ENCODE measurements at places on chromosomes 5 and 9.

DNA sequence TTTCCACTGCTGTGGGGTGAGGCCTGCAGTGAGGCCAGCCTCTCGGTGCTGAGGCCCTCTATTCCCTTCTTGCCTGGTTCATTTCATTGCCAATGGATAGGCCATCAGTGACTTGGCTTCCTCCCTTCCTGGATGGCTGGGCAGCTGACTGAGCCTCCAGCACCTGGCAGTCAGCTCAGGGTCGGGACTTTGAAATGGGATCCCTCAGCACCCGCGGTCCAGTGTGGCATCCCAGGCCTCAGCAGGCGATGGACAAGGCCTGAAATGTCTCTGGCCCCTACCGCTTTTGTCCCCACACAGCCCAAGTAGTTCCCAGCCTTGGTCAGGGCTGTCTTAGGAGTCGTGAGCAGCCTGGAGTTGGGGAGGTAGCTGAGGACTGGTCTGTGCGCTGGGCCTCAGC, 17.2 kb downstream of the NDST1 start:
- DNase-seq = no peak

DNA sequence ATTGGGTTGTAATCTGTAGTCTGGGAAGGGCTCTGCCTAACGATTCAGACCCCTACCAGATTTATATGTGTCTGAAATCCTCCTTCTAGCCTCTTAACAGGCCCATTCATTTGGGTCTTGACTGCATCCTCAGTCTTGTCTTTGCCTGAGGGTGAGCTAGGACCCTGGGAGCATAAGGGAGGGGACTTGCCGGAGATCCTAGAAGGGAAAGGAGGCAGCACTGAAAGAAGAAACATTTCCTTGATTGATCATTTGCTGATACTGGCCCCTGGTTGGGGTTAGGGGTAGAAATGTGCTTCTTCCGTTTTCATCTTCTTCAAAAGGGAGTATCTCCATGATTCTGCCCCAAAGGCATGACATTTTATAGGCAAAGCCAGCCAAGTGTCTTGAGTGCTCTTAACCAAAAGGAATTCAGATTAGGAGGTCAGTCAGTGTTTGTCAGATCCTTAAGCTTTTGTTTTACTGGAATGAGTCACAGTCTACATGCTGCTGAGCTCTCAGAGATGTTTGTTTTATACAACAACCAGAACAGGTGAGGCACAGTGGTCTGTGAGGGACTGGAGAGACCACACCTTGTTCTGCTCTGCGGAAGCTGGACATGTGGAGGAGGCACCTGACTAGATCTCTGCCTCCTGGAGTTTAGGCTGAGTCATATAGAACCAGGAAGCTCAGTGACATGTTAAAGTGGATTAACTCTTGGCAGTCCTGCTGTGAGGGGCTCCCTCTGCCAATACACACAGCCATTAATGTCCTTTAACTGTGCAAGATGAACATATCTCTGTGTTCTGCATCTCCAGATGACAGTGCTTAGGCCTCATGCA, 37.7 kb downstream of the PCDHAC2 start:
- no peak for DNase-seq

DNA sequence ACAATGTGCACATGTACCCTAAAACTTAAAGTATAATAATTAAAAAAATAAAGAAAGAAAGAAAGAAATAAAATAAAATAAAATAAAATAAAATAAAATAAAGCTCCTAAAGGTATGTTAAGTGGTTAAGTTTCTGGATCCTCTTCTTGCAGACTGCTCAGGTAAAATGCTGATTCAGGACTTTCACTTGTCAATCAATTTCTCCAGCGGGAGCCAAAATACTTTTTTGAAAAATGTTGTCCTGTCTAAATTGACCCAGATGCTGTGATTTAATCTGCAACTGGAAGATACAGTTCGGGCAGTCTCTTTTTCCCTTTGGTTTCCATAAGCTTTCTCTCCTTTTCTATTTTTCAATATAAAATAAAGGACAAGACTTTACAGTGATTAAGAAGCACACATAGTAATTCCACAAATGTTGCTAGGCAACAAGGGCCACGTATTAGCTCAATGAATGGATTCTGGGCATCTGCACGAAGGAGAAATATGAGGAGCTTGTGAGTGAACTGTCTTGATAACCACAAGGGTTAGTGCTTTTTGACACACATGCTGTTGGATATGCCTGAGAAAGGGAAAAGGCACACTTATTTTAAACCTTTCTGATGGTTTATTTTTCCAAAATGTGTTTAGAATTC, 38.6 kb downstream of the HTR4 start:
- no peak for DNase-seq

- no peak for DNase-seq
These were observed 58.3 kb upstream of the ANKRD33B start for GRCh38 chr5:10505517-10506095.

DNA sequence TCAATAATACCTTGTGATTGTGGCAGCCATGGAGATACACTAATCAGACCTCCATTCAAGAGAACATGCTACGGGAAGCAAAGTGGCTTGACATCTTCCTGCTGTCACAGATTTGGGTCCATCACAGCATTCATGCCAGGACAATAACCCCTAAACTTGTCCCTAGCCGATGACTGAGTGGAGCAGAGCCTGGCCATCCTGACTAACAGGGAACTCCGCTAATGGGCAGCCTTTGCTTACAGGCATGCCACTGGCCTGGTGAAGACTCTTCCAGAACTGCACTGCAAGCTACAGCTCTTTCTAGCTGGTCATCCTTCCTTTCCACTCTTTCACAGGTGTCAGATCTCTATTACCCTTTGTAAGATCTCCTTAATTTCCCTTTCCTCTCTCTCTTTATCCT, 16.0 kb downstream of the FAM174A start:
- DNase-seq = no peak

DNA sequence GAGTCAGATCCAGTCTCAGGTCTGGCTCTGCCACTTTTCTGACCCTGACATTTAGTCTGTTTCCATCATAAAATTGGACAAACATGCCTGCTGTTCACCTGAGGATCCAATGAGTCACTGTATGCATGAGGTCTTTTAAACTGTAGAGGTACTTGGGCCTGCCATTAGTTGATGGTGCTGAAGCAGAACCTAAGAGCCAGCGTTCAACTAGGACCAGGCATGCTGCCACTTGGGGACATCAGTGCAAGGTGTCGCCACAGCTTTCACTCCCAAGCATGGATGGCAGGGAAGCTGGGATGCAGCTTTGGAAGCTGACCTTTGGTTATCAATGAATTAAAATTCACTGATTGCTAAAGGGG, 37.1 kb downstream of the NEUROG1 start:
- DNase-seq = no peak

DNA sequence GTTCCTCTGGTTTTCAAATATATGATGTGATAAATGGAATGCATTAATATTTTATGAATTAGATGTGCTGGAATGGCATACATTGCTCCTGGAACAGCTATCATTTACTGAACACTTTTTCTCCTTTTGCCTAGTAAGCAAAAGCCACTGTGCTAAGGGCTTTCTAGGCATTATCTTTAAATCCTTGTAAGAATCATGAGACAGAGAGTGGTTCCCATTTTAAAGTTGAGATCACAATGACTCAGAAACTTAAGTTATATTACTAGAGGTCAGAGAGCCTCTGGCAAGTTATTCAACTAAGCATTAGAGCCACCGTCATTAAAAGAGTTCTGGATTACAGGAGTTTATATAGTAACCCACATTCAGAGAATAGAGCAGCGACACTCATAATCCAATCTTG, 26.7 kb upstream of the FSD1L start:
- DNase-seq = no peak

DNA sequence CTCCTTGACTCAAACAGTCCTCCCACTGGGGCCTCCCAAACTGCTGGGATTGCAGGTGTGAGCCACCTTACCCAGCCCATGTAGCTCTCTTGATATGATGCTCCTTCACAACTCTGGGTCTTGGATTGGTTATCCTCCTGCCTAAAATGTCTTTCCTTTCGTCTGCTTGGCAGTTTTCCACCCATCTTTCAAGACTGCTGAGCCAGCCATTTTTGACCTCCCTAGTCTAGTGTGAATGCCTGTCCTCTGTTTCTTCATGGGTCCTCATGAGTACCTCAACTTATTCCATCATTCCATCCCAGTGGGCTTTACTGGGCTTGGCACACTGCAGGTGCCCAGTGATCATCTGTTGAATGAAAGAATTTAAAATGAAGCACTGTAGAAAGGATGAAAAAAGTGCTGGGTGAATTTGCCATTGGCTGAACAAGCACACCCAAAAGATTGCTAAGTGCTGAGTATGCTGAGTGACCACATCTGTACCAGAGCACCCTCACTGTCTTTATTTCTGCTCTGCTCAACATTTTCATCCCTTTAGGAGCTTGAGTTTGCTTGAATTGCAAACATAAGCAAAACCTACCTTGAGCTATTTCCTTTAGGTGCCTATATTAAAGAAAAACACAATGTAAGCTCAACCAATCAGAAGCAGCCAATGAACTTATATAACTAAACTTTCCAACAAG, 84.8 kb upstream of the FAM169A start:
- DNase-seq = no peak

GRCh38 chr9:87530716-87531115, 33.0 kb downstream of the DAPK1 start:
- DNase-seq = no peak

- no peak for DNase-seq
These were observed 18.6 kb upstream of the MOB3B start for GRCh38 chr9:27548055-27548741.

DNA sequence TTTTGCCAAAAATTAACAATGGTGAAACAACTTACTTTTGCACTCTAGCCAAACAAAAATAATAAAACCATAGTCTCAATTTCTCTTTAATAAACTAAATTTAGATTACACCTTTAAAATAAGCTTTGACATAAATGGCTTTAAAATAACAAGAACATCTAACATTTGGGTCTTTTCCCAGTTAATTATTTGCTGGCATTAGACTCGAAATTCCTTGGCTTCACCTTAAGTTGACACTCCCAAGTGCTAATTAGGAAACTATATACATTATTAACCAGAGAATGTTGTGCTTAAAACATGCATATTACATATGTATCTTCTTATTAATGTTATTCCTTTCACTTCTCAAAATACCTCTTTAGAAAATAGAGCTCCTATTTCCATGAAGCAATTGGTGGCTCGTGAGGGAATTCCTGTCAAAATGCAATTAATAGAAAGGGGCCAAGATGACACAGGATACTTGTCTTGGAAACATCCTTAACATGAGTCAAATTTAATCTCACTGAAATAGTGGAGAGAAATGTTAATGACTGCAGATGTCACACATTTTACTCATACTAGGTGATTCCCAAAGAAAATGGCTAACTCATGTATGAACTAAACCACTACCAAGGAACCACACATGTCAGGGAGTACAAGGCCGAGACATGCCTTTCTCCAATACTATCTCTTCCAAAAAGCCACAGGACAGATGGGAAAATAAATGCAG, 932.9 kb upstream of the DMAC1 start:
- no peak for DNase-seq

DNA sequence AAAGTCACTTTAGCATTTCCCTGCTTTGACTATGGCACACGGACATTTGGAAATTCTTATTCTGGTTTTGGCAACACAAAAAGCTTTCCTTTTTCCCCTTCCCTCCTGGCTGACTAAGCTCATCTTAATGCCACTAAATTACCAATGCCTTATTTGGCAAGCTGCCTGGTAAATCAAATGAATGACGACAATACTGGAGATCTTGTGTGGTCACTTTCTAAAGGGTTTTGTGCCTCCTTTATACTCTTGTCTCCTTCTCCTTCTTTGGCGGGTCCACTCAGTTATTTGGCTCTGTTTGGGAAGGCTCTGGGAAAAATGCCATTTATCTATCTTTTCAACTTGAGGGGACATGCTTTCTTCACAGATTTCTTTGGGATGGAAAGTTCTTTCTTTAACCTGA, 34.9 kb downstream of the SH3GL2 start:
- no peak for DNase-seq

DNA sequence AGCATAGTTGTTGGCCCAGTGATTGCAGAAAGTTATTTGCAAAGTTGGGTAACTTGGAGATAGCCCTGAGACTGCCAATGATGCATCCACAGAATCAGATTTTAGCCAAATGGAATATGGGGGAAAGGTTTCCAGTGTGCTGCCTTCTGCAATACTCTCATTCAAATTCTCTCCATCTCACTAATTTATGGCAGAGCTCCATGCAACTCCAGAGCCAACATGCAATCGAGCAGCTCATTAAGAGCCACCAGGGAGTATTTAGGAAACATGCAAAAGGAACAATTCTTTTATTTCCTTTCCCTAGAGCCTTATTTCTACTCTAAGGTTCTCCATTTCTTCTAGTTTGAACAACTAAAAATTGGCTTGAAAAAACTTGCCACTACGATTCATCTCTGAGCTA, 135.9 kb upstream of the MARCHF11 start:
- DNase-seq = no peak

DNA sequence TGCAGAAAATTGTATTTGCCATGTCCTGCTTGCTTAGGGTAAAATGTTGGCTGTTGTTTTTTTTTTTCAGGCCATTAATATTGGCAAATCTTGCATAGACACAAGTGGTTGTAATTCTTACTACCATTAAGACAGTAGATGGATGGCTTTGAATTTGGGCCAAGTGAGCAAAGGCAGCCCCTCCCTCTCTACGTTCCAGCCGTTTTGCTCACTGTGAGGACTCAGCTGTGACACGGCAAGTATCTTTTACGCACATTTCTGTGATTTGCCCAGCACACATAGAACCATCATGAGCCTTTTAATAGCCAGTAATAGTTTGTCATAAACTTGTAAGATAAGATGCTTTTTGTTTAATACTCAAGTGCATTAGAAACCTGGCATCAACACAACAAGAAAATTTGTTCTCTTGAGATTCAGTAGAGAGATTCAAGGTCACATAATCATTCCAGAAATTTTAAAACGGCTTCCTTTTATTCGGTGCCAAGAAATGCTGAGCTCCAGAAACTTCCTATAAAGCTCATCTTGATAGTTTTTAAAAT, 205.2 kb upstream of the ADCY2 start:
- DNase-seq = no peak

DNA sequence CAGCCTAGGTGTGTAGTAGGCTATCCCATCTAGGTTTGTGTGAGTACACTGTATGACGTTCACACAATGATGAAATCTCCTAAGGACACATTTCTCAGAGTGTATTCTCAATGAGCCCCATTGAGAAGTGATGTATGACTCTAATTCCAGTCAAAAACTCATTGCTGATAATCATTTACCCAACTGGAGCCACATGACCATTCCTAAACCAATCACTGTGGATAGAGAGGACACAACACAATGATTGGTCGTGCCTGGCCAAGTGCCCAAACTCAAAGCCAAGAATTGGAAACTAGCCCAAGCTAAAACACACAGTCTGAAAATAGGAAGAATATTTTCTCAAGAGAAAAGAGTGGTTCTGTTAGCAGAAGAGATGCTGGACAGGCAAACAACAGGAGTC, 191.2 kb downstream of the ZNF462 start:
- no peak for DNase-seq

DNA sequence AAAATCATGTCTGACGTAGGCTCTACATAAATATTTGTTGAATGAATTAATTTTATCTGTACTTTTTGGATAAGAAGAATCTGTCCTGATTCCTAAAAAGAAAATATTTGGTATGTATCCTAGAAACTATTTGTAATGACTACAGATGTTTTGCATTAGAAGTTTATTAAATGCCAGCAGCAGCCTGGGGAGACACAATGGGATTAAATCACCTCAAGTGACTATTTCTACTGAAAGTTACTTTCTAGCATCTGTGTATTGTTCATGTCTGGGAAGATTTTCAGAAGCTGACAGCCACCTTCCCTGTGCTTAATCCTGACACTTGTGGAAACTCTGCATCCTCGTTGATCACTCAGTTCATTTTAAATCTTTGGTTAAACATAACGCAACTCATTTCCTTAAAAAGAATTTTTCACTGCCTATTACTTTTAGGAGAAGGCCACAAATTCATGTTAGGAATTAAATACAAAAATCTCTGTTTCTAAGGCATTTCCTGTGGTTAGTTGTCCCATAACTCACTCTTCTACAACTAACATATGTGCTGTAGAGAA, 209.3 kb upstream of the PPP1R2B start:
- no peak for DNase-seq
